Spleen (tissue), 13 donors: ENCODE measurements at places on chromosomes 7 and 10.

DNA sequence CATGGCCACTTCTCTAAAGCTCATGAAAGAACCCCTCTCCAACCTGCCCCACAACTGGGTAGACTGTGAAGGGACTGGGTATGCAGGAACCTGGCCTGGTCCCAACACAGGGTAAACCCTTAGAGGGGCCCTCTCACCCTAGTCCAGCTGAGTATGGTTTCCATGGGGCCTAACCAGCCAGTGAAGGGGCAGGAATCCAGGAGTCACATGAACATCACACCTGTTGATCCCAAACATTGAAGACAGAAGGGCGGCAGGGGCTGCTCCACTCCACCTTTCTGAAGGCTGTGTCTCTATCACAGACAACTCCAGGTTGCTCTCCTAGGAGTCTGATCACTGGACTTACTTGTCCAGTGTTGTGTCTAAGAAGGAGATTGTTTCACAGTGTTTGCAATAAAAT is 30.8 kb downstream of the GRID1 start:
- no peak overlapping the region for H3K4me3 ChIP-seq
- H3K27ac ChIP-seq, result no peak overlapping the region
- DNase-seq, result peak; percentile 39
- no peaks in the 10 kb centered on the region for H3K4me1 ChIP-seq

- no peaks in the 10 kb centered on the region for H3K36me3 ChIP-seq
- peaks cover 15% of the 10 kb centered on the region for H3K4me1 ChIP-seq
- no peak overlapping the region for H3K4me3 ChIP-seq
- no peak overlapping the region for H3K27ac ChIP-seq
- no peaks in the 10 kb centered on the region for H3K27me3 ChIP-seq
Measured at GRCh38 chr10:48458662-48459048, 146.2 kb downstream of the ARHGAP22 start.

GRCh38 chr7:20238194-20238753 is 21.1 kb upstream of the MACC1 start:
- H3K4me1 ChIP-seq, result peaks cover 12% of the 10 kb centered on the region
- peak overlapping the region; percentile 14 for H3K27ac ChIP-seq
- no peak for DNase-seq
- H3K4me3 ChIP-seq, result no peak overlapping the region

DNA sequence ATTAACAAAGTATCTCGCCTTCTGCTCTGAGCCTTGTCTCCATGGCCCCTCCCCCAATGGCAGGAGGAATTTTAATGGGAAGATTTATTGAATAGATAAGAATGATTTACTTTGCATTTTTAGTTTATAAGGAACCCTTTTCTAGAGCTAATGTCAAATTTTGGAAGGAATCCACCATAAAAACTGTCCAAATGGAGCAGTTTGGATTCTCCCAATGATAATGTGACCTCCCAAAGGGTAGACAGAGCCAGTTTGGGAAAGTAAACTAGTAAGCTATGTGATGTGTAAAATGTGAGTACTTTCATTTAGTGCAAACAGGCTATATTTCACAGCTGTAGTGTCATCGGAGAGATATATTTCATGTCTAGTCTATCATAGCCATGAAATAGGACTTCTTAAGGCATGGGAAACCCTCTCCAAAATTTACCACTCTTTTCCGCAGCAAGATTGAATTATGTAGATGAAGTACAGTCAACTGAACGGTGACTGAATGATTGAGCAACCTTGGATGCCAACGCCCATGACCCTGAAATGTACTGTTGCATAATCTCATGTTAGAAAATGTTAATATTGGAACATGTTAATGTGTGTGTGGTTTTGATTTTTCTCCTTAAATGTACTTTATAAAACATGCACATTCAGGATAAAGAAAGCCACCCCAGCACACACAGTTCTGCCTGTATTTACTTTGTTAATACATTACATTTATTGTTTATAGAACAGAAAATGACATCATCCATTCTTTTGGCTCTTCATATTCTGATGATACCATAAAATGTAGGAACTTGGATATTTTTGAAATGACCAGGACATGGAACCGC is 140.6 kb downstream of the NRP1 start:
- H3K4me1 ChIP-seq, result peaks cover 55% of the 10 kb centered on the region
- H3K27me3 ChIP-seq, result no peaks in the 10 kb centered on the region
- H3K27ac ChIP-seq, result peak overlapping the region; percentile 14
- peaks cover 25% of the 10 kb centered on the region for H3K36me3 ChIP-seq
- H3K4me3 ChIP-seq, result no peak overlapping the region

DNA sequence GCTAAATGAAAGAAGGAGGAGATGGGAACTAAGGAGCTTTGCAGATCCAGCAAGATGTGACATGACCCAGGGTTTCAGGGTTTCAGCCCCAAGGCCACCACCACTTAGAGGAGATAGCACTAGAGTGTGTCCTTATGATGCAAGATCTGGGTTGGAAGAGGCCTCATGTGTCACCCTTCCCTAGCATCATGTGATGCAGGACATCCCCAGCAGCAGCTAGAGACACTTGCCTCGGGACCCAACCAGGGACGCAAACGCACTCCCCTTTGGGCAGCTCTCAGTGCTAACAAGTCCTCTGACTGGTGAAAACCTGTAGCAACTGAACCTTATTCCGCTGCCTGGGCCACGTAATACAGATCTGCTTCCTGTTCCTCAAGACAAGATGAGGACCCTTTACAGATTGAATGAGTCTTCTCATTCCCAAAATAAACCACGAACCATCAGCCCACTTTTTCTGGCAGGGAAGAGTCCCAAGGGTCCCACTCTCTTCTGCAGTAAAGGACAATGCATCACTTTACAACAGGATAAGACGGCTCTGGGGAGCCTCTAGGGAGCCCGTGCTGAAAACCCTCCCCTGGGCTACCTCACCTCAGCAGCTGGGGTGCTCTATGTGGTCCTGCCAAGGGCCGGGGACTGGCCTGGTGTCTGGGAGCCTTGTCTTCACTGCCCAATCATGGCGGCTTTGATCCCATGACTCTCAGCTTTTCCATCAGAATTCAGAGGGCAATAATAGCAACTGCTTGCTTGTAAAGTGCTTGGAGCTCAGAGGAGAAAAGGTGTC is 44.8 kb upstream of the GDF10 start:
- DNase-seq, result no peak
- H3K4me1 ChIP-seq, result peaks cover 55% of the 10 kb centered on the region
- H3K27me3 ChIP-seq, result no peaks in the 10 kb centered on the region
- no peak overlapping the region for H3K27ac ChIP-seq
- no peak overlapping the region for H3K4me3 ChIP-seq

- H3K27ac ChIP-seq, result no peak overlapping the region
- H3K4me1 ChIP-seq, result no peaks in the 10 kb centered on the region
- DNase-seq, result no peak
- no peak overlapping the region for H3K4me3 ChIP-seq
Measured at GRCh38 chr7:2330493-2330892, 16.3 kb upstream of the SNX8 start.

GRCh38 chr7:103630318-103630717 is 184.3 kb upstream of the SLC26A5 start:
- DNase-seq, result no peak
- H3K4me3 ChIP-seq, result no peak overlapping the region
- H3K27me3 ChIP-seq, result peaks cover 4% of the 10 kb centered on the region
- H3K4me1 ChIP-seq, result no peaks in the 10 kb centered on the region

GRCh38 chr10:51770709-51771108 is 71.3 kb upstream of the CSTF2T start:
- H3K4me3 ChIP-seq, result no peak overlapping the region
- H3K36me3 ChIP-seq, result no peaks in the 10 kb centered on the region
- no peaks in the 10 kb centered on the region for H3K4me1 ChIP-seq
- no peak overlapping the region for H3K27ac ChIP-seq
- no peaks in the 10 kb centered on the region for H3K27me3 ChIP-seq

DNA sequence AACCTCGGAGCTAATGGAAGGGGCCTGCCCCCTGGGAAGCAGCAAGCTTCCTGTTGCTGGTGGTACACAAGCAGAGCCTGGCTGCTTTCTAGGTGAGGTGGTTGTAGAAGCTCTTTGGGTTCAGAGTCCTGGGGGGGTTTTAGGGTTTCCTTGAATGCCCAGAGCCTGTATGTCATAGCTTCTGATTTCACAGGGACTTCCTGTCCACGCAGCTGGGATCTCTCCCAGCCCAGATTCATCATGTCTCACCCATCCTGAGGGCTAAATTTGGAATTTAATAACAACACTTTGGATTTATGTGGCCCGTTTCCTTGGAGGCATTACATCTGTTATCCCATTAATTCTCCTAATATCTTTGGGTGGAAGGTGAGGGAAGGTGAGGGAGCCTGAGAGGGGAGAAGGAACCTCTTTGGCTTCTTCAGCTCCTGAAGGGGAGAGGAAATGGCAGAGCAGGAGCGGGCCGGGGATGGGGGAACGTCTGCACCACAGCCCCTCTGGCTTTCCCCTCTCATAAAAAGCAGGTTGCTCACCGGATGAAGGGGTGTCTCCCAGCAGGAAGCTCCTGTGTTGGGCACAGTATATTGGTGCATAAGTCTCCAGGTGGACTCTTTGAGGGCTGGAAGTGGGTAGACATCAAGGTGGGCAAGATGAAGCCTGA is 19.7 kb downstream of the RPS24 start:
- no peak overlapping the region for H3K27ac ChIP-seq
- no peaks in the 10 kb centered on the region for H3K36me3 ChIP-seq
- H3K4me3 ChIP-seq, result no peak overlapping the region
- DNase-seq, result no peak
- no peaks in the 10 kb centered on the region for H3K27me3 ChIP-seq
- no peaks in the 10 kb centered on the region for H3K4me1 ChIP-seq

DNA sequence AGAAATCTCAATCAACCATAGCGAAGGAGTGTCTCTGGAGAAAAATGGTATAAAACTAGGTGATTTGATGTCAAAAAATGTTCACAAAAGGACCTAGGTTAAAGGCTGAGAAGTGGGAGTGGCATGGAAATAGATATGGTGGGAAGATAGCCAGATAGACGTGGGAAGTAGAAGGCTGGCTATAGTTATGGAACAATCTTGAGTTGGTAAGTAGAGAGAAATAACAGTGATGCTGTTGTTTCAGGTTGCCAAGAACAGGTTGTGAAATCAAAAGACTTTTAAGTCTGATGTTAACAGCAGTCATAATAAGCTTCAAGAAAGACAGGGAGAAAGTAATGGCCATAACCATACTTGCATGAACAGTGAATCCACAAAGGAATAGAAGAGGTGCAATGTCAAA is 106.1 kb upstream of the RSU1 start:
- H3K27me3 ChIP-seq, result no peaks in the 10 kb centered on the region
- no peak overlapping the region for H3K27ac ChIP-seq
- no peak for DNase-seq
- no peaks in the 10 kb centered on the region for H3K36me3 ChIP-seq
- no peak overlapping the region for H3K4me3 ChIP-seq
- no peaks in the 10 kb centered on the region for H3K4me1 ChIP-seq

DNA sequence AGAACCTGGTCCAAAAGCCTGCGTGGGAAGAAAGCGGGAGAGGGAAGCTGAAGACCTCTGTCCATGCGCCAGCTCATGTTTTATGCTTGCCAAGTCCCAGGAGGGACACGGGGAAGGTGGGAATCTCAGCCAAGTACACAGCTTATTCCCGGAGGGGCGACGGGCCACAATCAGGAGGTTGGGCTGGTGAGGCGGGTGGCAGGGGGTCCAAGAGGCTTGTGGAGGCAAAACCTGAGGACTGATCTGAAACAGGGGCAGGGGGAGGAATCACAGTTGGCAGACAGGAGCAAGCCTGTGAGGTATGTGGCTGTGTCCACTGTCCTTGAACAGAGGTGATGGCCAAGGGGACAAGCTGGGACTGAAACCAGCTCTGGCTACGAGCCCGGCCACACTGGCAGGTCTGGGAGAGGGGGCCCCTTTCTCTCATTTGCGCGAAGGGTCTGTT is 38.0 kb upstream of the LEP start:
- peaks cover 4% of the 10 kb centered on the region for H3K27me3 ChIP-seq
- H3K4me3 ChIP-seq, result no peak overlapping the region
- no peak for DNase-seq
- H3K36me3 ChIP-seq, result no peaks in the 10 kb centered on the region
- no peak overlapping the region for H3K27ac ChIP-seq
- peaks cover 8% of the 10 kb centered on the region for H3K4me1 ChIP-seq

GRCh38 chr7:99562832-99563231 is 4.4 kb downstream of the ZNF655 start:
- no peaks in the 10 kb centered on the region for H3K36me3 ChIP-seq
- no peak for DNase-seq
- H3K4me3 ChIP-seq, result no peak overlapping the region
- H3K27ac ChIP-seq, result no peak overlapping the region

GRCh38 chr10:132924046-132924952 is 18.1 kb downstream of the CFAP46 start:
- H3K27me3 ChIP-seq, result peaks cover 47% of the 10 kb centered on the region
- no peak overlapping the region for H3K4me3 ChIP-seq
- DNase-seq, result peak; percentile 71
- no peaks in the 10 kb centered on the region for H3K36me3 ChIP-seq
- no peak overlapping the region for H3K27ac ChIP-seq
- H3K4me1 ChIP-seq, result no peaks in the 10 kb centered on the region

DNA sequence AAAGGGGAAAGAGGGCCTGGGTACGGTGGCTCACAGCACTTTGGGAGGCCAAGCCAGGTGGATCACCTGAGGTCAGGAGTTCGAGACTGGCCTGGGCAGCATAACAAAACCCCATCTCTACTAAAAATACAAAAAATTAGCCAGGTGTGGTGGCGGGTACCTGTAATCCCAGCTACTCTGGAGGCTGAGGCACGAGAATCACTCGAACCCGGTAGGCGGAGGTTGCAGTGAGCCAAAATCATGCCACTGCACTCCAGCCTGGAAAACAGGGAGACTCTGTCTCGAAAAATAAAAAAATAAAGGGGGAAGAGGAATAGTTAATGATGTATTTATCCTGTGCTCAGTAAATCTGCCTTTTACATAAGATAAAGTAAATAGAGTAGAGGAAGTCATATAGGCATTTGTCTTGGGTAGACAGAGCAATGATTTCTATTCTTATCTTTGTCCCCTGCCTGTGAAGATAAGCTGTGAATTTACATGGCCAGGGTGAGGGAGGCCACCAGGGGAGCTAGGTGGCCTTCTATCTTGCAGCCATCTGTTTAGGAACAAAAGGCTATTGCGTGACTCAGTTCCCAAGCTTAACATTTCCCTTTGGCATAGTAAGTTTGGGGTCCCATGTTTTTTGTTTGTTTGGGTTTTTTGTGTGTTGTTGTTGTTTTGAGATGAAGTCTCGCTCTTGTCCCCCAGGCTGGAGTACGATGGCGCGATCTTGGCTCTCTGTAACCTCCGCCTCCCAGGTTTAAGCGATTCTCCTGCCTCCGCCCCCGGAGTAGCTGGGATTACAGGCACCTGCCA is 73.2 kb upstream of the GTF2I start:
- no peaks in the 10 kb centered on the region for H3K27me3 ChIP-seq
- H3K36me3 ChIP-seq, result no peaks in the 10 kb centered on the region
- H3K4me3 ChIP-seq, result no peak overlapping the region
- no peak for DNase-seq

GRCh38 chr7:14501436-14501835 is 401.1 kb downstream of the DGKB start:
- H3K36me3 ChIP-seq, result no peaks in the 10 kb centered on the region
- H3K27ac ChIP-seq, result no peak overlapping the region
- no peak for DNase-seq
- no peaks in the 10 kb centered on the region for H3K4me1 ChIP-seq

GRCh38 chr7:43307522-43307921 is 195.1 kb downstream of the HECW1 start:
- DNase-seq, result no peak
- H3K4me3 ChIP-seq, result no peak overlapping the region
- H3K4me1 ChIP-seq, result no peaks in the 10 kb centered on the region
- H3K36me3 ChIP-seq, result no peaks in the 10 kb centered on the region
- H3K27ac ChIP-seq, result no peak overlapping the region

- no peak overlapping the region for H3K27ac ChIP-seq
- no peaks in the 10 kb centered on the region for H3K27me3 ChIP-seq
- DNase-seq, result no peak
- no peaks in the 10 kb centered on the region for H3K4me1 ChIP-seq
Measured at GRCh38 chr7:35003679-35004303, 33.5 kb downstream of the DPY19L1 start.
